ENCODE measurements at places on chromosomes 2 and 18.
A peak's percentile ranks its signal among the peaks of the same experiment; 100 is the strongest.

GRCh38 chr18:78618726-78619125, 360.9 kb upstream of the SALL3 start:
- DNase-seq = no peak

DNA sequence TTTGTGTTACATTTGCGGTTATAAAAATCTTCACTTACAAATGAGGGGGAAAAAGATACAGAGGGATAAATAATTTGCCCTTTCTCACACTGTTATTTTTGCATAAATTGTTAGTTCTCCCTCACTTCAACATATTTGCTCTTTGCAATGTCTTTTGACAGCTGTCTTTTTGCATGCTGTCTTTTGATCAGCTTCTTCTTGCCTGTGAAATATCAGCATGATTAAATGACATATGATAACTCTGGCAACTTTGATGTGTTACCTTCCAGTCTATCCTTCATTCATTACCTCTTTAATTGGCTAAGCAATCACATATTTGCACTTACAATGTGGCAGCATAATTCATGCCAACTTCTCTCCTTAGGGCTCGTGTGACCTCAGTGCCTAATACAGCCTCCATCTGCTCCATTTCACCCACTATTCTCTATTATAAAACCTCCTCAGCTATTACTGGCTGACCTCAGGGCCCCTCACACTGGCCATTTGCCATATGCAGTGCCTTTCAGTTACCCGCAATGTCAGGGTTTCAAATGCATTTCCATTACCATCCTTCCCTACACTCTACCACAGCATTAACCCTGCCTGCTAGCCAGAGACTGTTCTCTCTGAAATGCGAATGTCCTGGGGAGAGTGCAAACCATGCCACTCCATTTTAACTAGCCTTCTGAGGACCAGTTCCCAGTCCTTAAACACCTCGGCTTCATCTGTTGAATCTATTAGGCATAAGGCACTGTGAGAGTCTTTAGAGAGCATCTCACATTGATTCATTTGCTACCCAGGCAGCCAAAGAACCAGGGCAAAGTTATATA, 1056.6 kb upstream of the CHAC2 start:
- no peak for DNase-seq

DNA sequence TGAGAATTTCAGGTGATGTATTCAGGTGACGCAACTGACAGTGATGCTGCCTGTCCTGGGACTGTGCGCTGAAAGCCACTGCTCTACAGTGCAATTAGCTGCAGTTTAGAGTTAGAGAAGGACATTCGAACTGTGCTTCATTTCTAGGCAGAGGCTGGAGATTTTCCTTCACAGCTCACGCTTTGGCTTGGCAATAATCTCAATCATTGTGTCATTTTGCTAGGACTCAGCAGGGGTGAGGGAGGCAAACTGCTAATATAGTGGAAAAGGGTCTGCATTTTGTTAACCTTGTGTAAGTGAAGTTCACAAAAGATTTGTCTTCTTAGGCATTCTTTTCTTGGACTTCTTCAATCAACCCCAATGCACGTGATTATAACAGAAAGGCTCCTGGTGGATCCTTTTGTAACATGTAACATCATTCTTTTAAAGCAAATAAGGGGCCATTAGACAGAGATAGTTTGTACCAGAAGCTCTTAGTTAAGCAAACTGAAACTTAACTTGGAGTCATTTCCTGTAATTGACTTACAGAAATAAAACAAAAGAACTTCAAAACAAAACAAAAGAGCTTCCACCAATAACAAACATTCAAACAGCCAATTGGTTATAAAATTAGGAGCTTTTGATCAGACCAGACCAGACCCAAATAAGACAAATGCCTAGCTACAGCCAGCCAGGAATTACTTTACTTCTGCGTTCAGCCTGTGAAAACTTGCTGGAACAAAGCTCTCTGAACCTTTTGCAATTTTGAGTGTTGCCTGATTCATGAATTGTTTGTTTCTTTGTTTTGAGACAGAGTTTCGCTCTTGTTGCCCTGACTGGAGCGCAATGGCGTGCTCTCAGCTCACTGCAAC, 1376.3 kb upstream of the CELF4 start:
- no peak for DNase-seq

DNA sequence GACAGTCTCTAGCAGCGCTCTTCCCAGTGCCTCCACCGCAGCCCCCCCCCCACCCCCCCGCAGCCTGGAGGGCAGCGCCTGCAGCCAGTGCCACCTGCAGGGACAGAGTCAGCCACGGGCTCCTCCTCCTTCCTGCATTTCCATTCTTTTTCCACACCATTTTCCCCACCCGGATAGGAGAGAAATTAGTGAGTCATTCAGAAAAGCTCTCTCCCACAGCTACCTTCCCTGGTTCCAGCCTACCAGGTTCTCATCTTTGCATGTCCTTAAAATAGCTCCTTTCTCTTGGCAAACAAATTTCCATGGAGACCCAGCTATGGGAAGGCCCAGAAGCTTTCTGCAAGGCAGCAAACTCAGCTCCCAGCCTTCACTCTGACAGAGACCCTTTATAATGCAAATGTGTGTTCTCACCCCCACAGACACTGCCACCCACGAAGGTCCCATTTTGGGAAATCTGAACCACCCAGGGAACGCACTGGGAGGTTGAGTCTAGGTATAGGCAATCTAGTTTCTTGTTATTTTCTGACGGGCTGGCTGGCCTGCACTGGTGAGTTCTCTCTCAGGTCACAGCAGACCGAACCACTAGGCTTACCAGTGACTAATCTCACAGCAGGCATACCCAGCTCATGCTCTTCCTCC, 41.8 kb upstream of the ATG16L1 start:
- no peak for DNase-seq

GRCh38 chr2:16494836-16495508, 170.7 kb downstream of the CYRIA start:
- no peak for DNase-seq

GRCh38 chr18:37845498-37845897, 279.9 kb upstream of the CELF4 start:
- no peak for DNase-seq

DNA sequence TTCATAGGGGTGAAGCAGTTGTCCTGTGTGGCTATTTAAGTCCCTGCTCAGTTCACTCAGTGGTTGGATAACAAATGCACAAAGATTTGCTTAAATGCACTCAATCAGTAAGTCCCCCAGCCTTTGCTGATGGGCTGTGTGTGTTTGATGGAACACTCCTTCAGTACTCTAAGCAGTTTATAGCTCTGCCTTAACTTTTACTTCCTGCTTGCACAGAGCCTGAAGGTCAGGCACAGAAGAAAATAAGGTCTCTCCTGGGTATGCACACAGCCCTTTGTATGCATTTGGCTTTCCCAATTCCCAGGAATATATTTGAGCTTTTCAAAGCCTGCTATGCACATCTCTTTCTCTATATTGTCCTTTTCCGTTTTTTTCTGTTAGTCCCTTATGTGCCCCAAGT, 208.7 kb upstream of the STK17B start:
- DNase-seq = no peak

DNA sequence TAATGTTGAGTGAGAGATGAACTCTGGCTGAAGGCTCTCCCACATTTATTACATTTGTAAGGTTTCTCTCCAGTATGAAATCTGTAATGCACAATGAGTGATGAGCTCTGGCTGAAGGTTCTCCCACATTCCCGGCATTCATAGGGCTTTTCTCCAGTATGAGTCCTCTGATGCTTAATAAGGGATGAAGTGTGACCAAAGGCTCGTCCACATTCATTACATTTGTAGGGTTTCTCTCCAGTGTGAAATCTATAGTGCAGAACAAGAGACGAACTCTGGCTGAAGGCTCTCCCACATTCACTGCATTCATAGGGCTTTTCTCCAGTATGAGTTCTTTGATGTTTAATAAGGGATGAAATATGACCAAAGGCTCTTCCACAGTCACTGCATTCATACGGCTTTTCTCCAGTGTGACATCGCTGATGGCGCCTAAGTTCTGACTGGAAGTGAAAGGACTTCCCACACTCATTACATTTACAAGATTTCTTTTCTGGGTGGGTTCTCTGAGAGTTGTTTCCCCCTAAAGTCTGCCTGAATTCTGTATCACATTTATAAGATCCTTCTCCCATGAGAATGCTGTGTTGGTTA, 10.2 kb downstream of the ZNF514 start:
- DNase-seq = no peak

DNA sequence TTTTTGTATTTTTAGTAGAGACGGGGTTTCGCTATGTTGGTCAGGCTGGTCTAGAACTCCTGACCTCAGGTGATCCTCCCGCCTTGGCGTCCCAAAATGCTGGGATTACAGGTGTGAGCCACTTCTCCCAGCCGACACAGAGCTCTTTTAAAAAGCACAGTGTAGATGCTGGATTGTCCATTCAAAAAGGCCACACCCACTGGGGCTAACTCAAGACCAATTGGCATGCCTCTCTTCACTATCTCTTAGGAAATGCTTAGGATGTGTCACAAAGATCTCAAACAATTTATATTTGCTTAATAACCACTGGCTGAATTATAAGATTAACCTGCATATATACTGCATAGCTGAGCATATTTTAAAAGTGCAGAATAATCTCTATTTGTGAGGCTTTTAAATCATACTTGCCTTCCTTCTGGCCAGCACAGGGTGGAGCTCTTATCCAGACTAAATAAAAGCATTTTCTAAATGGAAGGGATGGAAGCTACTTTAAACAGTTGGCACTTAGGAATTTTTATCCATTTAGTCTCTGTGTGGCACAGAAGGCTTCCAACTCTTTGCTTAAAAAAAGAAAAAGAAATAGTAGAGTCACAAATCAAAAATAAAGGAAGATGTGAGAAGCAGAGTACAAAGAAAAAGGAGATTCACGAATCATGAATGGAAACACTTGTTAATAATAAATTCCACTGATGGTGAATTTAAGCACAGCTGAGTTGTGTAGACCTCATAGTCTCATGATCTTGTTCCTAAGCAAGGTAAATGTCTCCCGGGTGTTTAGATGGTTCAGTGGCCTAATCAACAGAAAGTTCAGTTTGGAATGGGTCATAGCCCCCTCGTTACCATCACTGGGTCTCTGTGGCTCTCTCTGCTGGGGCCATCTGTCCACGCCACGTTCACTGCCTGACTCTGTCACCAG, 22.4 kb downstream of the CRYGD start:
- no peak for DNase-seq

- no peak for DNase-seq
These were observed 102.5 kb downstream of the ATL2 start for GRCh38 chr2:38274286-38275276.

- no peak for DNase-seq
These were observed 85.7 kb downstream of the SEMA4F start for GRCh38 chr2:74739733-74740241.

DNA sequence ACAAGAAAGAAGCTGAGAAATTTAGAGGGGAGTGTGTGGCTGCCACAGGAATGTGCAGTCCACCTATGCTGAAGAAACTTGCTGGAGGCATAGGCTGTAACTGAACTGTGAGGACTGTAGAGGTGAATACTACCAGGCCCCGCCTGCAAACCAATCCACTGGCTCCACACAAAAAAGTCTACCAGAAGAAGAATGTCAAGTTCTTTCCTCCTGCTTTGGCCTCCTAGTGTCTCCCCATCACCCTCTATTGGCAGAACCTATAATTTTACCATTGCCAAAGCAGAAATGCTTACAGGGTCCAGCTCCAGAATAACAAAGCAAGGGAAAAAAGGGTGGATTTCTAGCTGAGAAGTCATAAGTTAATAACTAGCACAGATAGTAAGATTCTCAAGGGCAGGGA, 5.9 kb upstream of the ATP5MC3 start:
- no peak for DNase-seq

DNA sequence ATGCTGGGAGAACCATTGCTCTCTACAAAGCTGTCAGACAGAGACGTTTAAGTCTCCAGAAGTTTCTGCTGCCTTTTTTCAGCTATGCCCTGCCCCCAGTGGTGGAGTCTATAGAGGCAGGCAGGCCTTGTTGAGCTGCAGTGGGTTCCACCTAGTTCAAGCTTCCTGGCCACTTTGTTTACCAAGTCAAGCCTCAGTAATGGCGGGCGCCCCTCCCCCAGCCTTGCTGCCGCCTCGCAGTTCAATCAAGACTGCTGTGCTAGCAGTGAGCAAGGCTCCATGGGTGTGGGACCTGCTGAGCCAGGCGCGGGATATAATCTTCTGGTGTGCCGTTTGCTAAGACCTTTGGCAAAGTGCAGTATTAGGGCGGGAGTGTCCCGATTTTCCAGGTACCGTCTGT, 52.7 kb upstream of the SCYGR2 start:
- DNase-seq = no peak

DNA sequence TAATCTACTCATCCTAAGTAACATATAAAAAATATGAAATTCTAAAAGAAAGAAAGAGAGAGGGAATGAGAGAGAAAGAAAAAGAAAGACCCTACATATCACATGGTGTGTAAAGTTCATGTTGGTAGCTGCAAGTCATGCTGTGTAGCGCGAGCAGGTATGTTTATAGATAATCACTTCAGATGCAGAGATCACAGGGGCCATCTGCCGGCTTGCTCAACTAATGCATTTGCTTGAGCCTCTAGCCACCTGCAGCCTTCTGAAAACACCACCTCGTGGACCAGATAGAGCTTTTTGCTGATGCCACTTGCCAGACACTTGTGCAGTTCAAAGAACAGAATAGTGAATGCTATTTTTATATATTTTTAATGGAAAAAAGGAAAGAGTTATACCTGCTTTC, 37.6 kb downstream of the CDH7 start:
- peak; percentile 81 for DNase-seq

DNA sequence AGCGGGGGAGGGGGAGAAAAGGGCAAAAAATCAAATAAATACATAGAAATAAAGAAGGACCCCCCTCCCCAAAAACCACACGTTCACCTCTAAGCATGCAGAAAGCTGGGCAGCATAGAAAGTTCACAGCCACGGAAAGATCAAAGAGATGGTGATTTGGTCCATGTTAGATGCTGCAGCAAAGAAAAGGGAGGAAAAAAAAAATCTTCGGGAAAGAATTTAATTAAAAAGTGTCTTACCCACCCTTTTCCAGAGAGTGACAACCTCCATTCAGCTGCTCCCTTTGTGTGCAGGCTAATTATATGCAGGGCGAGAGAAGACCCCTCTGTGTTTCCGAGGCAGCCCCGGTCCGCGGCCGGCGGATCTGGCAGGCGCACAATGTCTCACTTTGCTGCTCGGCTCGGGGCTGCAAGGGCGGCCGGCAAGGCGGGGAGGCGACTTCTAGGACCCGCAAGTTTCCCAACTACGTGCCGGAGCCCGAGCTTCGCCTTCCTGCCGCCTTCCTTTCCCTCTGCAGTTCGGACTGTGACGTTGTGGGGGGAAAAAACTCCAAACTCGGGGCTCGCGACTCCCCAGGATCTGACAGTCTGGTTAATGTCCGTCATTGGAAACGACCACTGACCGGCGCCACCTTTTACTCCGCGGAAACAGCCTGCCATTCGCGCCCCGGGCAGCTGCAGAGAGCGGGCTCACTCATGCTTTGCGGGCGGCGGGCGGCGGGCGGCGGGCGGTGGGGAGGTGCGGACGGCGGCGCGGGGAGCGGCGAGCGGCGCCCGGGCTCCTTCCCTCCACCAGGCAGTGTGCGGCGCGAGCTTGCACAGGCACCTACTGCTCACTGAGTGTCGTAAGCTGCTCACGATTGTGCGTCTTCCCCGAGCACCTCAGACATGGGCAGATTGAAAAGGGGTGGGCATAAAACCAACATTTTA, at the start of gene LRRTM1:
TSS of gene LRRTM1 (minus strand) at position 844 of the 929 bp plus-strand sequence. CDS start 933 bp downstream, outside the sequence.
- no peak for DNase-seq

- no peak for DNase-seq
These were observed 7.5 kb downstream of the CCBE1 start for GRCh38 chr18:59689756-59690155.

GRCh38 chr2:79389481-79389880, 123.4 kb upstream of the CTNNA2 start:
- DNase-seq = no peak

- DNase-seq = no peak
These were observed 31.3 kb upstream of the TOGARAM2 start for GRCh38 chr2:28949617-28950305.
